Brain pericyte (primary cell): ENCODE measurements at places on chromosomes 12 and 14.

DNA sequence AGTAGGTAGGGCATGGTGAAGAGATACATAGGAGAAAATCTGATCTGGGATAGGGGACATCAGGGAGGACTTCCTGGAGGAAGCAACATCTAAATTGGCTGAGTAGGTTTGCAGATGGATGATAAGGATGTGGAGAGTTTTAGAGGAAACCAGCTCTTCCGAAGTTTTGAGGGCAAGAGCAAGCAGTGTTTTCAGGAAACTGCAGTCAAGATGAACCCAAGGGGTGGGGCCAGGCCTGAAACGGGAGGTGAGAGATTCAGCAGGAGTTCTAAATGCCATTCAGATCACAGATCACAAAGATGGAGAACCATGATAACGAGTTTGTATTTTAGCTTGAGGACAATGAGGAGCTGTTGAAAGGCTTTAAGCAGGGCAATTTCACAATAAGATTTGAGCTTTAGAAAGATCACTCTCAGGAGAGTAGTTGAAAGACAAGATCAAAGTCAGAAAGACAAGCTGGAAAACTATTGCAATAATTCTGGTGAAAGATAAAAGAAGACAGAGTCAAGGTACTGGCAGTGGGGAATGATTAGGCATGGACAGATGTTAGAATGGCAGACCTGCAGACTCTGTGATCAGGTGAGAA lies 70.1 kb upstream of the PLXNC1 start:
- DNase-seq = no peak

DNA sequence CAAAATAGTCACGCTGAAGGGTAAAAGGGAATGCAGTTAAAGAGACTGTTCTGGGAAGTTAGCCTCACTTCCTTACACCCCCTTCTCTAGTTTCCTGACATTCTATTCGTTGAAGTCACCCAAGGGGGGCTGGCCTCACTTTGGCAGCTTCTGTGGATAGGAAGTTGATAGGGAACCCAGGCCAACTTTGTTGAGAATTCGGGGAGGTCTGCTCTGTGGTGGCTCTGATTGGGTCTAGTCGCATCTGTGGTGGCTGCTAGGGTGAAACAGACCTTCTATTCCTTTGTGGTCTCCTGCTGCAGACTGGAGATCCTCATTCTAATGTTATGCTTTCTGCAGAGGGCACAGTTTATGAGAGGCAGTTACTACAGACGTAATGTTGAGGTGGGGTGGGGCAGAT lies 28.8 kb upstream of the GZMB start:
- DNase-seq = no peak

DNA sequence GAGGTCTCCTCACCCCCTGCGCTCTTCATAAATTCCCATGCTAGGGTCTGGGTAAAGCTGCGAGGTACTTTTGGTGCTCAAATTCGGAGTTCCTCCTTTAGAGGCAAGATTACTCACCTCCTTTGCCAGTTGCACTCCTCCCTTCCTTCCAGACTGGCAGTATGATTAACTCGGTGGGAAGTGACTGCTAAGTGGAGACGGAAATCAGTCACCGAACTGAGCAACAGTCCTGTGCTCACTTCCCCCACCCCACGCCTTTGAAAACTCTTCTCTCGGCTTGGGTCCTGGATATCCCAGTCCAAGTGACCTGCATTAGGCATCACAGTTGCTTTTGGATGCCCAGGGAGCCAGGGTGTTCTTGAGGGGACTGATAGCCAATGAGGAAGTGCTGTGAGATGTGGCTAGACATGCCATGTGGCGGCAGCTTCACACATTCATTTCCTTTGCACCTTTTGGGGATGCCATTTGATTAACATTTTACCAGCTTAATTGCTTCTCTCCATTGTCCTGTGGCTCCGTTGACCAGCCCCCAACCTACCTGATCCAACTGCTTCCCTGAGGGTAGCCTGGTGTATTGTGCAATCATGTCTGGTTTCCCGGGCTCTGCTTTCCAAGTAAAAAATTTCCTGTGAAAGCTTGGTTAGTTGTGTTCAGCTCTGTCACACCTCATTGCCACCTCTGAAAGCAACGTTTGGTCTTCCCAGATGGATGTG lies 840 bp downstream of the PNP start:
- DNase-seq = no peak

DNA sequence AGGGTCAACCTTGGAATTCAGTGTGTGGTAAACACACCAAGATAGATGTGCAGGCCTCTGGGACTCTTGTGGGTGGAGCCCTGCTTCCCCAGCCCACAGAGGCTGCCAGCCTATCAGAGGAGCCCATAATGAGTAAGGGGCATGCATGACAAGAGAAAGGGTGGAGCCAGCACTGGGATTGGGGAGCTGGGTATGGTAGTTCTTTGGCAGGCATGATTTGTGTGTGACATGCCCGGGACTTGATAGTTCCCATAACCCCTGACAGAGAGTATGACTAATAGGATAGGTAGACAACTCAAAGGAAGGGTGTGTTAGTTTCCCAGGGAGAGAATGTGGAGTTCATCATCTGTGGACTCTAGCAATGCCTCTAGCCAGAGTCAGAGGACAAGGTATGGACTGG lies 143.0 kb downstream of the EMP1 start:
- no peak for DNase-seq

DNA sequence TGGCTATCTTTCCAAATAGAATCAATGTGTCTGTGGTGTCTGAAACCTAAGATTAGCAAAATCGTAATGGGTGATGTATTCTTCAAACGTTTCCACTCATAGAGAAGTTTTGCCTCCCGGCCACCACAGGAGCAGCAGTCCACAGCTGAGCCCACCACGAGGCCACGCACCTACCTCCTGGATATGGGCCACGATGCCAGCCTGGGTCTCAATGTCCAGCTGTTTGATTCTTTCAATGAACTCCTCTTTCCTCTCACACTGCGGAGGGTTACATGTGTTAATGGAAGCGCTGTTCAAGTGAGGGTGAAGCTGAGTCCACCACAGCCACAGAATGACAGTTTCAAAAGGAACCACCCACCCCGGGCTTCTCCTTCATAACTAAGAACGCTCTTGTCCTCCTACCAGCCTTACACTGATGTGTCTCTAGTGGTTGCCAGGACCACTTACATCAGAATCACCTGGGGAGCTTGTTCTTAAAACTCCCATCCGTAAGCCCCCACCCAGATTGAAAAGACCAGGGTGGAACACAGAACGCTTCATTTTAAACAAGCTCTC lies 75.3 kb downstream of the CCDC88C start:
- DNase-seq = no peak

- DNase-seq = no peak
Measured at GRCh38 chr14:51089278-51089677, 5.6 kb downstream of the TRIM9 start.

- DNase-seq = no peak
Measured at GRCh38 chr14:74417611-74418010, 8.4 kb downstream of the SYNDIG1L start.

GRCh38 chr12:88303335-88303734 lies 161.2 kb downstream of the TMTC3 start:
- no peak for DNase-seq

DNA sequence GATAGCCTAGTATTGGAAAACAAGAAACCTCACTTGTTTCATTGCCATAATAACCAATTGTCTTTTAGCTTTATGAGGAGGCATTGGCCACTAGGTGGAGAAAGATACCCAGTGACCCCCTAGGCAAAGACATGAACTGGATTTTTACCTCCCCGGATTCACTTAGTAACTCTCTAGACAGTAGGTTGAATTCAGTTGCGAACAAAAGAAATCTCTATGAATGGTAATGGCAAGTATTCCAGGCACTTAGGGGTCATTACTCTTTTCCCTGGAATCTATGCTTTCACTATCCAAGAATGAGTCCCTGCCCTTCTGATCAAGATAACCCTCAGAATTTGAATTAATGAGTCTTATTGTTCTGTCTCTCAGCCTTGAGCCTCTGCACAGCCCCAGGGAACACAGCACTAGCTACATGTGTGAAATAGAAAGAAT lies 29.5 kb upstream of the RHOJ start:
- peak; percentile 12 for DNase-seq

- DNase-seq = no peak
Measured at GRCh38 chr12:118946256-118946655, 35.1 kb upstream of the SRRM4 start.

DNA sequence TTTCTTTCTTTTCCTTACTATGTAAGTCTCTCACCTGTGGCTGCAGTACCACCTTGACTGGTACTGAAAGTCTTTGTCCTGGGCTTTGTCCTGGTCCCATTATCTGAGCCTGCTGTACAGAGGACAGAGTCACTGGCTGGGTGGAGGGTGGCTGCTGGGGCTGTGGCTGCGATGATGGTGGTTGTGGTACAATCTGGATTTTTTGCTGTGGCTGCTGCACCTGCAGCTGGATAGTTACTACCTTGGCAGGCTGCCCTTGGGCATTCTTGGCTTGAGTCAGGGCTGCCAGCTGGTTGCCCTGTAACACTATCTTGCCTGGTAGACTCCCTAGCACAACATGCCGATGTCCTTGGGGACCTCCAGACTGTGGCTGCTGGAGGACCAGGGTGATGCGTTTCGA lies 27.0 kb downstream of the CHD8 start:
- DNase-seq = no peak

DNA sequence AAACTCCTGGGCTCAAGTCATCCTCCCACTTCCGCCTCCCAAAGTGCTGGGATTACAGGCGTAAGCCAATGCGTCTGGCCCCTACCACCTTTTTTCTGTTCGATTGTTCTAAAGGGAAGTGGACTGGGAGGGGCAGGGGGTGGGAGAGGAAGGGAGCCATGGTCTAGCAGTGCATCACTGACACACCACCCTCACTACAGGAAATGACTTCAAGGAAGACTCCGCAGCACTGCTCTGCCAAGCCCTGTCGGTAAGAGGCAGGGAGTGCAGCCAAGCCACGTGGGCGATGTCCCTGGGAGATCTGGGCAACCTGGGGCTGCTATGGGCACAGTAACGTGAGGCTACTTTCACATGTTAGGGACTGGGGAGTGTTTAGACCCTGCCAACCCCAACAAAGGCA lies 18.0 kb downstream of the LRRC74A start:
- DNase-seq = no peak

DNA sequence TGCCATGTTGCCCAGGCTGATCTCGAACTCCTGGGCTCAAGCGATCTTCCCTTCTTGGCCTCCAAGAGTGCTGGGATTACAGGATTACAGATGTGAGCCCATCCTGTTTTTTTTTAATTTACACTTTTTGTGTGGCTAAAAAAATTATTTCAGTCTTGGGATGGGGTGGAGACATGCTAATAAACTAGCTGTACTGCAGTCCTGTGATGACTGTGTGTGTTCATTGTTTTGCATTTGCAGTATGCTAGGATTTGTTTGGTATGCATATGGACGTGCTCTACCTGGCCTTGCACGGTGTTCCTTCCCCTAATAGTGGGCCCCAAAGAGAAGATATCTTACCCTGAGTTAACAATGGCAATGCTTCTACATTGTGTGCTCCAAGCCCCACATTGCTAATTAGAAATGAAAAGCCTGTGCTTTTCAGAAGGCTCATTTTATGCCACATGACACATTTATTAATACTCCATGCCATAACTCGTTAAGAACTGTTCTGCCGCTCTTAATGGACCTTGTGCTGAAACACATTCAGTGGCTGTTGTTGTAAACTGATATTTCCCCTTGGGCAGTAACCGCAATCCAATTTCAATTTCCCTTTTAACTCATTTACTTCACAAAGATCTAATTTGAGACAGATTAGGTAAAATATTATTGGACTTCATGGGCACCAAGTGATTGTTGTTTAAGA lies 86.4 kb downstream of the SCN8A start:
- DNase-seq = no peak

DNA sequence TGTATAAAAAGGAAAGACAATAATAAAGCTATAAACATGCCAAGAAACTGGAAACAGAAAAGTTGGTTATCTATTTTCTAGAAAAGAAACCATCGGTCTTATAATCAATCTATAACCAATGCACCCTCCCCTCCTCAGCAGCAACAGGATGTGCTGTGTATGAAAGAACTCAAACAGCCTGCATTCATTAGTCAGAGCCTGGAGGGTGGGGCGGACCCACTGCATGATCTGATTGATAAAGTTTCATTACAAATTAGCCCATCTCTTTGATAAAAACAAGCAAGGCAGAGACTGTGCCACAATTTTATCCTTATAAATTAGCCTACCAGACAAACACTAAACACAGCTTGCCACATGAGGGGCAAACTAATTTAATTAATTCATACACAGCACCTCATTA lies 448.1 kb downstream of the BCAT1 start:
- no peak for DNase-seq

GRCh38 chr14:24196071-24197055 lies 1.1 kb upstream of the TM9SF1 start:
- no peak for DNase-seq
